NCI-H1417 (cell line): ENCODE measurements at places on chromosomes 3 and 15.
A peak's percentile ranks its signal among the peaks of the same experiment; 100 is the strongest.

- DNase-seq, result no peak
Measured at GRCh38 chr3:175386630-175387029, 527.5 kb downstream of the NAALADL2 start.

DNA sequence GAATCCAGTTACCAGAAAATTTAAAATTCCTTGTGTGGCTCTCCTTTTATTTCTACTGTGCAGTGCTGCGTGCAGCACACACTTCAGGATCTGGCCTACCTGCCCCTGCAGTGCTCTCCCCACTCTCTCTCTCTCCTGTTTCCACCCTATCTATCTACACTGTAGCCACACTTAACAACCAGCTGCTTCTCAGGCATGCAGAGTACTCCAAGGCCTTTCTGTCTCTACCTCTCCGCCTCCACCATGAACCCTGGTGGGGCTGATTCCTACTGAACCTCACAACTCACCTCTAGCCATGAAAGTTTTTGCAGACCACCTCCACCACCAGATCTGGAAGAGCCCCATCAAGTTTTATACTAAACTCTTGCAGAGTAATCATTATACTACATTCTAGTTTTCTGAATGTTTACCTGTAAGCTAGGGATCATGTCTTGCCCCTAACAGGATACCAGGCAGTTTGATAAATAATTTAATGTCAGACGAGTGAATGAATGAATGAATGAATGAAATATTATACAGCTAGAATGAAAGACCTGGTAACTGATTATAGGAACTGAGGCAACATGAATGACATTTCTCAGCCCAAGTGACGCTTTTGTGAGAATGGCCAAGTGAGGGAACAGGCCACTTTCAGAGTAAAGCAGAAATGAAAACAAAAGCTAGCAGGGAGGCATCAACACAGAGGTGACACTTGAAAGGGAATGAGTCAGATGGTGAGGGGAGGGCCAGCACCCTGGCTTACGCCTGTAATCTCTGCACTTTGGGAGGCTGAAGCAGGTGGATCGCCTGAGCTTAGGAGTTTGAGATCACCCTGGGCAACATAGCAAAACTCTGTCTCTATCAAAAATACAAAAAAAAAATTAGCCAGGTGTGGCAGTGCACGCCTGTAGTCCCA lies 363.5 kb downstream of the FOXP1 start:
- DNase-seq, result no peak

GRCh38 chr15:51191766-51192165 lies 97.1 kb upstream of the TNFAIP8L3 start:
- no peak for DNase-seq

GRCh38 chr3:53668872-53669271 lies 174.5 kb downstream of the CACNA1D start:
- DNase-seq, result no peak

DNA sequence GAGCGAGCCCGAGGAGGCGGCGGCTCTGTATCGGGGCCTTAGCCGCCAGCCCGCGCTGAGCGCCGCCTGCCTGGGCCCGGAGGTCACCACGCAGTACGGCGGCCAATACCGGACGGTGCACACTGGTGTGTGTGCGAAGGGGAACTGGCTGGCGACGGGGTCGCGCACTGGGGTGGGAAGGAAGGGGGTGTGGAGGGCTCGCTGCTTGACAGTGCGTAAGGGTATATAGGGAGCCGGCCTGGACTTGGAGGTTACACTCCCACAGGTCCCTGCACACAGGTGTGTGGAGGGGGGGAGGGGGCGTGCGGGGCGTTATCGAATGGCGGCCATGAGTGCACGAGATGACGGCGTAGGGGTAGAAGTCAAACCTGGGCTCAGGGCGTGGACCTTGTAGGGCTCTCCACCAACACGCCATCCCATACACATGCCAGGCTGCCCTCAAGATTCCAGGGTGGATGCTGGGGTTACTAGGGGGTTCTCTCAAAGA lies 389 bp downstream of the APEH start:
- DNase-seq, result no peak

DNA sequence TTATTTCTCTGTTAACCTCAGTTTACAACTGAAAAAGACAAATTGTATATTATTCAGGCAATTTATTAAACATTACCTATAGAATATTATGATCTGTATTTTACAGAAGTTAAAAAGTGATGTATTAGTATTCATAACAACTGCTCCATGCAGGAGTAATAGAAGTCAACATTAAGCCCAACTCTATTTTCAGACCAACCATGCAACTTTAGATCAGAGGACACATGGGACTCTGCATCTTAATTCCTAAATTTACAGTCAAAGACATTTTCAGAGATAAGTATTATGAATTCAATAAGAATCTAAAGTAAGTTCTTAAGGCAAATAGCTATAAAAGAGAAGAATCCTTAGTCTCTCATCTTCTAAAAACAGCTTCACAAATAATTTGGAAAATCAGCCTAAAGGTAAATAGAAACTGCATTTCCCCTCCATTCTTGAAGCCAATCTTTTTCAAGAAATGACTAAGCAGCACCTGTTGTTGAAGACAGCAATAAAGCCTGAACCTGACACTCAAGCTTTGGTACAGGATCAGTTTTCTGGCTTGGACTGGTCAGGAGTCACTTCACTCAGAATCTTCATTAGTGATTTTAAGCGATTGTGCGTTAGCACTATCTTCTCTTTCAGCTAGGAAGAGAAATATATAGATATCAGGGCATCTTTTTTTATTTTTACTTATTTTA lies 23.0 kb downstream of the OIP5 start:
- no peak for DNase-seq

GRCh38 chr15:99507504-99508310 lies 58.1 kb upstream of the MEF2A start:
- DNase-seq, result peak; percentile 81
